Subcutaneous preadipocyte (primary cell): ENCODE measurements at places on chromosomes 2 and 18. TPM values are rescaled to one million over a fixed set of nuclear protein-coding genes. Genes with fewer than 3 reads are reported as not detected.

The RASGRP3 gene
- 0.73 and 2.0 TPM in 2 replicates for total RNA-seq

The SLC16A14 gene
- under 0.01 and 0.20 TPM in 2 replicates for total RNA-seq

The RPRM gene
- not detected in 2 replicates for total RNA-seq

The ENOSF1 gene
- total RNA-seq = 42.6 and 62.8 TPM in 2 replicates

The ADRA2B gene
- not detected in 2 replicates for total RNA-seq

The MAPRE2 gene
- 14.7 and 17.0 TPM in 2 replicates for total RNA-seq

The MOCOS gene
- 8.8 and 12.3 TPM in 2 replicates for total RNA-seq

The ANKRD30B gene
- total RNA-seq = 0.20 TPM in 1 of 2 replicates, not detected in the other

The COBLL1 gene
- 4.0 and 7.6 TPM in 2 replicates for total RNA-seq

The MATN3 gene
- total RNA-seq = 0.39 and 0.73 TPM in 2 replicates

The DSEL gene
- total RNA-seq = 71.7 and 119 TPM in 2 replicates

The METTL4 gene
- total RNA-seq = 7.7 and 11.9 TPM in 2 replicates

The ICA1L gene
- 4.0 and 4.9 TPM in 2 replicates for total RNA-seq

The CD226 gene
- under 0.01 and 0.59 TPM in 2 replicates for total RNA-seq

The GPD2 gene
- total RNA-seq = 83.8 and 171 TPM in 2 replicates

The SGPP2 gene
- not detected in 2 replicates for total RNA-seq

The UNC80 gene
- total RNA-seq = not detected in 2 replicates

The ZNF385B gene
- total RNA-seq = under 0.01 and 0.37 TPM in 2 replicates

The CNDP1 gene
- total RNA-seq = not detected in 2 replicates

The OBSL1 gene
- total RNA-seq = 26.0 and 37.5 TPM in 2 replicates

The MBP gene
- 18.8 and 26.5 TPM in 2 replicates for total RNA-seq

The WNT6 gene
- not detected in 2 replicates for total RNA-seq

The LAMA1 gene
- 47.7 and 48.1 TPM in 2 replicates for total RNA-seq

The SAP130 gene
- total RNA-seq = 6.6 and 9.6 TPM in 2 replicates

The RUFY4 gene
- total RNA-seq = not detected in 2 replicates
